Panc1 (cell line): ENCODE measurements at places on chromosomes 3 and 15. TPM values are rescaled to one million over a fixed set of nuclear protein-coding genes. Genes with fewer than 3 reads are reported as not detected.

Gene TRPC1
- 29.6 TPM for total RNA-seq

Gene GOLGA6A
- total RNA-seq: 0.05 TPM

DNA sequence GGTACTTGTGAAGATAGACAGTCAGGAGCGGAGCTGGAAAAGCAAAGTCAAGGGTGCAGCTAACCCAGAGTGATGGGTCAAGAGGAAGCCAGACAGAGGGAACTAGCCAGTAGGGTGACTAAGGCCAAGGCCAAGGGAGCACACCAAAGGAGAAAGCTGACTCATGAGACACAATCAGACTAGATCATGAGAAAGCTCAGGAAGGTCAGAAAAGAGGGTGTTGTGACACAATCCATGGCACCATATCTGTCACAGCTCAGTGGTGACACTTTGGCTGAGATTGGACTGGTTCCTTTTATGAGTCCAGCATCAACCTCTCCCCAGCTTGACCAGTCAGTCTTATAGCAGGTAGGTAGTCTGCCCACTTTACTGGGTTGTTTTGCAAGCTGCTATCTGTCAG lies 22.2 kb downstream of the P2RY1 start:
- H3K36me3 ChIP-seq: no peaks in the 10 kb centered on the region
- no peak overlapping the region for H3K4me3 ChIP-seq
- H3K4me1 ChIP-seq: no peaks in the 10 kb centered on the region
- no peak overlapping the region for H3K27ac ChIP-seq
- no peak for DNase-seq

Gene DGKG
- total RNA-seq: 0.46 TPM

Gene GPR149
- total RNA-seq: not detected

- H3K27me3 ChIP-seq: no peaks in the 10 kb centered on the region
- no peak overlapping the region for H3K4me3 ChIP-seq
- H3K4me1 ChIP-seq: no peaks in the 10 kb centered on the region
- H3K36me3 ChIP-seq: no peaks in the 10 kb centered on the region
- no peak overlapping the region for H3K27ac ChIP-seq
Observed at GRCh38 chr15:83292317-83292716, 7.9 kb upstream of the BNC1 start.

Gene CACNA2D2
- 0.59 TPM for total RNA-seq

- no peak for DNase-seq
- H3K27me3 ChIP-seq: no peaks in the 10 kb centered on the region
- H3K27ac ChIP-seq: no peak overlapping the region
- H3K4me1 ChIP-seq: peaks cover 3% of the 10 kb centered on the region; the same call in 1 of the 2 replicates
Observed at GRCh38 chr15:55496716-55497115, 11.3 kb downstream of the DNAAF4 start.

- peak overlapping the region; percentile 76 for H3K4me3 ChIP-seq
- H3K27me3 ChIP-seq: no peaks in the 10 kb centered on the region
- H3K27ac ChIP-seq: peak overlapping the region; percentile 95
- H3K4me1 ChIP-seq: peaks cover 38% of the 10 kb centered on the region
- peaks cover 16% of the 10 kb centered on the region for H3K36me3 ChIP-seq
Observed at GRCh38 chr3:4983739-4984510, 4.7 kb downstream of the BHLHE40 start.

Gene GOLGA8G
- total RNA-seq: not detected

Gene ARPP21
- total RNA-seq: not detected

DNA sequence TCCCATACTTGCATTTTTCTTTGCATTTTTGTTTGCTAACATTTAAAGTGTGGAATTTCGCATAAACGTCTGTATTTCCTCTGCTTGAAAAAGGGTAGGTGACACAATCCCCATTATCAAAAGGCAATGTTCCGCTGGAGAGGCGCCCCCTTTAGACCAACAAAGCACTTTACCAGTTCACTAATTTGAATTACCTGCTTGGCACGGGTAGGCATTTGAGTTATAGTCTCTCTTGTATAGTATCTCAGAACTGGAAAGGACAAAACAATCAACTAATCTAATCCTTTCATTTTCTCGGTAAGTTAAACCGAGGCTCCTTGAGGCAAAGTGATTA lies 775 bp upstream of the CCDC39 start:
- DNase-seq: peak; percentile 36
- peaks cover 12% of the 10 kb centered on the region for H3K4me1 ChIP-seq
- no peaks in the 10 kb centered on the region for H3K36me3 ChIP-seq
- H3K4me3 ChIP-seq: peak overlapping the region; percentile 87

Gene TNIK
- 1.9 TPM for total RNA-seq

DNA sequence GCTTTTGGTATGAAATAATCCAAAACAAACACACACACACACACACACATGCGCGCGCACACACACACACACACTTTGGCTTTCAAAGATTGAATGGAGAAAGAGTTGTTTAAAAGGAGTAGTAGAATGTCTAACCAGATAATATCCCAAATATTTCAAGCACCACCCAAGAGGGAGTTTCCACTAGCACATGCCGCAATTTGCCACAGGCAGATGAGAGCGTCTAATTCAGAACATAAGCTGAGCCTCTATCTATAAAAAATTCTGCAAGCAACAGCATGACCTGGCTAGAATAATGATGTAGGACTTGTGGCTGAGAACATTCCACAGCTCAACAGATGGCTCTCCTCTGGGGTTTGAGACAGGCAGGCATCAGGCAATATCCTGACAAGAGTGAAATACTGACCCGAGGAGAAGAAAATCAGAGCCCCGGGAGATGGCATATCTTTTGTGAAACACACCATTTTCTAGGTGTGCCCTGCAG lies 302.5 kb upstream of the GADL1 start:
- no peak overlapping the region for H3K4me3 ChIP-seq
- no peaks in the 10 kb centered on the region for H3K27me3 ChIP-seq
- no peaks in the 10 kb centered on the region for H3K36me3 ChIP-seq
- H3K4me1 ChIP-seq: no peaks in the 10 kb centered on the region
- no peak for DNase-seq

DNA sequence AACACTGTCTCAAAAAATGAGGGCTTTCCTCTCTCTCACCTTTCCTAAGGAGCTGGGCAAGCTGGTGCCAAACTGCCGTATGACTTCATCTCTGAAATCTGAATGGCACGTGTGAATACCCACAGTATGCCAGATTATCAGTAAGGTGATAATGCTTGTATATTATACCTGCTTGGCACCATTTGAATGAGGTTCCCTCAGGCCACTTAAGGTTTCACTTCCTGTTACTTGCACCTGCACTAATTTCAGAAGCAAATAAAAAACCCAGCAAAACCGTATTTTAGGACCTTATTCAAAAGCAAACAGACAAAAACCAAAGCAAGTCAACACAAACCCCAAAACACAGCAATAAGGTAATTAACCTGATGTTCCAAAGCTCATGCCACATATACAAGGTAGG lies 19.7 kb downstream of the FOXP1 start:
- DNase-seq: no peak
- H3K4me1 ChIP-seq: no peaks in the 10 kb centered on the region
- H3K36me3 ChIP-seq: no peaks in the 10 kb centered on the region
- H3K4me3 ChIP-seq: no peak overlapping the region
- no peaks in the 10 kb centered on the region for H3K27me3 ChIP-seq

GRCh38 chr15:87477026-87477425 lies 779.5 kb downstream of the NTRK3 start:
- H3K4me3 ChIP-seq: no peak overlapping the region
- H3K4me1 ChIP-seq: no peaks in the 10 kb centered on the region
- H3K27me3 ChIP-seq: no peaks in the 10 kb centered on the region
- H3K27ac ChIP-seq: no peak overlapping the region
- DNase-seq: no peak

DNA sequence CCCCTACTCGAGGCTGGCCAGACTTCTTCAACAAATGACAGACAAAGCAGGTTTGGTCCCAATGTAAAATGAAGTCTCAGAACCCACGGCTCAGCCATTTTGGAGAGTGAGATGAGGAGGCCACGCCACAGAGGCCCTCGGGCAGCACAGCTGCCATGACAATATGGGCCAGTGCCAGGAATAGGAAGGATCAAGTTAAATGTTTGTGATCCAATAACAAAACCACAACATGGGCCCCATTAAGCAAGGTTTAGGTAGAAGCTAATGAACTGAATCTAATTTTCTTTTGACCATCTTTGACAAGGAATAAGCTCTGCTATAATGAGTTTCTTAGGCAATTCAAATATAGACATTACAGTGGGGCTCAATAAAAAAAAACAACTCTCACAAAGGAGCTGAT lies 52.6 kb downstream of the RFTN1 start:
- H3K27me3 ChIP-seq: no peaks in the 10 kb centered on the region; the same call in 1 of the 2 replicates
- H3K36me3 ChIP-seq: no peaks in the 10 kb centered on the region
- no peak overlapping the region for H3K4me3 ChIP-seq
- no peak overlapping the region for H3K27ac ChIP-seq
- H3K4me1 ChIP-seq: no peaks in the 10 kb centered on the region

Gene FBXO40
- total RNA-seq: not detected

GRCh38 chr3:183799461-183799860 lies 25.9 kb downstream of the MAP6D1 start:
- no peaks in the 10 kb centered on the region for H3K4me1 ChIP-seq
- no peak overlapping the region for H3K27ac ChIP-seq
- peaks cover 14% of the 10 kb centered on the region for H3K36me3 ChIP-seq
- H3K27me3 ChIP-seq: no peaks in the 10 kb centered on the region

DNA sequence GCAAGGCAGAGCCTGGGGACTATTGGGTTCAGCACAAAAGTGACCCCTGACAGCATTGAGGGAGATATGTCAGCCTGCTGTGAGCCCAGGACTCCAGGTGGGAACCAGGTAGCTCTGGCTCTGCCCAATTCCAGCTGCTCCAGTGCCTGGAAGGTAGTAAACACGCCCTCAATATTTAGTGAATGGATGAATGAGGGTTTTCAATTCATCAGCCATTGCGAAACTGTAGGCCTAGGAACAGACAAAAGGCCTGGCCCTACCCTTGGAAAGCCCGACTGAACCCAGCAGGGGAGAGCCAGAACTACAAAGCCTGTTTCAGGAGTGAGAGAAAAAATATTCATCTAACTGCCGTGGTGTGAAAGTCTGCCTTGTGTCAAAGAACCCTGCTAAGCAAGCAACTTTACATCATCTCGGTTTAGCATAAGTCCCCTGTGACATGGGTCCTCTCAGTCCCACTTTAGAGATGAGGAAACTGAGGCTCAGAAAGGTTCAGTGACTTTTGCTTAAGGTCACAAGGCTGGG lies 8.1 kb upstream of the CSK start:
- no peak overlapping the region for H3K4me3 ChIP-seq
- no peak for DNase-seq
- no peaks in the 10 kb centered on the region for H3K36me3 ChIP-seq
- H3K27ac ChIP-seq: no peak overlapping the region
- H3K4me1 ChIP-seq: peaks cover 9% of the 10 kb centered on the region
- H3K27me3 ChIP-seq: no peaks in the 10 kb centered on the region

Gene THAP10
- total RNA-seq: 6.7 TPM

GRCh38 chr3:68757157-68757556 lies 175.2 kb downstream of the TAFA4 start:
- no peak overlapping the region for H3K4me3 ChIP-seq
- no peaks in the 10 kb centered on the region for H3K36me3 ChIP-seq
- no peak for DNase-seq
- no peak overlapping the region for H3K27ac ChIP-seq
- no peaks in the 10 kb centered on the region for H3K27me3 ChIP-seq

DNA sequence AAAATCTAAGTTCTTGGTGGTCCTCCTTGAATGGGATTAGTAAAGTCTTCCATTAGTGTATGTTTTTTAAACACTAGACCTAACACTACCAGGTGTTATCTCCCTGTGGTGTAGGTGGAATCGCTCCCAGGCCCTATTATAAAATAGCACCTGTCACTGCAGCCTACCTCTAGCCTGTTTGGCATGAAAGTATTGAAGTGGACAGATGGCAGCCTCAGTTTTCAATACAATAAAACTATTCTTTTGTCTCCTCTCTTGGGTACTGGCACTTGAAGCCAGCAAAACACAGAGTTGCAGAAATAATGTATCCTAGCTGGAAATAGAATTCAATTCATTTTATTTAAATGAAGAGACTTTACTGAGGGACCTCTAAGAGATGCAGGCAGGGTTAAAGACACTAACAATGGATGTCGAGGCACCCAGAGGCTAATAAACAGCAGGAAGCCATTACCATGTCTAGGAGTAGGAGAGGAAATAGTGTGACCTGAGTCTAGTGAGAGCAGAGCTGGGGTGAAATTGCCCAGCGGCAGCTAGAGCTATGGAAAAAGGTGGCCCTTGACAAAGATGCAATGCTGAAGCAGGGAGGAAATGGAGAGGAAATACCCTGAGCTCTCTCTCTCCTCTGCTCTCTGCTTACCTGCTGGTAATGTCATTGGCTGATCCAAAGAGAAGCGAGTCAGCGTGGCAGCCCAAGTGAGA lies 49.1 kb upstream of the TMEM158 start:
- no peak overlapping the region for H3K27ac ChIP-seq
- DNase-seq: no peak
- H3K4me3 ChIP-seq: no peak overlapping the region
- no peaks in the 10 kb centered on the region; the same call in 1 of the 2 replicates for H3K27me3 ChIP-seq

Gene GOLGA6L7
- not detected for total RNA-seq

DNA sequence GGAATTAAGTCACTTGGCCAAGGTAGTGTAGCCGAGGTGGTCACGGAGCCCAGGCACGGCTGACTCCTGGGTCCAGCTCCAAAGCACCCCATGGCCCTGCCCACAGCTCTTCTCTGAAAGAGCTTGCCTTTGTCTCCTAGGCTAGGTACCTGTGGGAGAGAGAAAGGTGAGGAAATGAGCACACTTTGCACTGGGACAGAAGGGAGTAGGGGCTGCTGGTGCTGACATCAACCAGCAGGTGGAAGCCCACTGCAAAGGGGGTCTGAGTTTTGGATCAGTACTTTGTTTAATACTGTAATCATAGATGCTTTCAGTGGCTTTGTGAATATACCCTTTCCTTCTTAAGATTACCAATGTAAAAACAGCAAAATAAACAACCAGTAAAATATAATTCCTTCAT lies 128.3 kb upstream of the EIF1B start:
- H3K27ac ChIP-seq: no peak overlapping the region
- no peaks in the 10 kb centered on the region for H3K27me3 ChIP-seq
- H3K36me3 ChIP-seq: no peaks in the 10 kb centered on the region
- no peaks in the 10 kb centered on the region for H3K4me1 ChIP-seq
- no peak overlapping the region for H3K4me3 ChIP-seq

- H3K27me3 ChIP-seq: peaks cover 45% of the 10 kb centered on the region
- no peak overlapping the region for H3K4me3 ChIP-seq
- H3K4me1 ChIP-seq: no peaks in the 10 kb centered on the region; the same call in 1 of the 2 replicates
- DNase-seq: no peak
Observed at GRCh38 chr15:45384700-45385099, 6.4 kb upstream of the GATM start.

Gene HTR3E
- total RNA-seq: not detected

Gene NR2E3
- 0.98 TPM for total RNA-seq

DNA sequence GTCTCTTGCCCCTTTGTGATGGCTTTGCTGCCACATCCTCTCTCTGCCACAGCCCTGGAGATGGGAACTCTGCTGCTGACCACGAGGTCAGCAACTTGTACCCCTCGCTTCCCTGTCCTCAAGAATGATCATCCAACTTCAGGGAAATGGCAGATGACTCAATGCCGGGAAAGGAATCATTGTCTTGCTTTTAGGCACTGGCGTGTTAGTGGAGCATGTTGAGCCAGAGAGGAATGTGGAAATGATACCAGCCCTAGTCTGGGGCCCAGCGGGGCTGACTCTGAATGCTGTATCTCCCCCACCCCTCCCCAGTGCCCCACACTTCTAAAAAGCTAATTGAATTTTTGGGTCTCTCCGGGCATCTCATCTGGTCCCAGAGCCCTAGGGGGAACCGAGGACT lies 184.9 kb upstream of the BHLHE40 start:
- H3K27me3 ChIP-seq: no peaks in the 10 kb centered on the region
- no peaks in the 10 kb centered on the region for H3K4me1 ChIP-seq
- H3K36me3 ChIP-seq: no peaks in the 10 kb centered on the region
- no peak overlapping the region for H3K27ac ChIP-seq
- H3K4me3 ChIP-seq: no peak overlapping the region

Gene NEDD4
- total RNA-seq: 18.8 TPM
